ENCODE measurements at places on chromosomes 11 and 22.

DNA sequence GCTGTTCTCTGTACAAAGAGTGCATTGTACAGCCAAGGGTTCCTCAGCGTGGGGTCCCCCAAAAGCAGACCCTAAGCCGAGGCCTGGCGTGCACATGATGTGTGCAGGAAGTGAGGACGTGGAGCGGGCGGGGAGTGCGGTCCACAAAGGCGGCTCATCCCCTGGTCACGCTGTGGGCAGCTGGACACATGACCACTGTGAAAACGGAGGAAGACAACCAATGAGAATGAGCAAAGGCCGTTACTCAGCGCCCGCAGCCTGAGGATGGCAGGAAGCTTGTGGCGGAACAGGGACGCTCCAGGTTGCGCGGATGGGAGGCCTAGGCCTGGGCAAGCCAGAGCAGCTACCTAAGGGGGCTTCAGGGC is 1263.7 kb downstream of the BRD1 start:
- H3K4me3 ChIP-seq = no peak overlapping the region
- no peaks in the 10 kb centered on the region for H3K36me3 ChIP-seq
- H3K4me1 ChIP-seq = peaks cover 7% of the 10 kb centered on the region
- H3K27me3 ChIP-seq = peaks cover 3% of the 10 kb centered on the region
- H3K27ac ChIP-seq = no peak overlapping the region

DNA sequence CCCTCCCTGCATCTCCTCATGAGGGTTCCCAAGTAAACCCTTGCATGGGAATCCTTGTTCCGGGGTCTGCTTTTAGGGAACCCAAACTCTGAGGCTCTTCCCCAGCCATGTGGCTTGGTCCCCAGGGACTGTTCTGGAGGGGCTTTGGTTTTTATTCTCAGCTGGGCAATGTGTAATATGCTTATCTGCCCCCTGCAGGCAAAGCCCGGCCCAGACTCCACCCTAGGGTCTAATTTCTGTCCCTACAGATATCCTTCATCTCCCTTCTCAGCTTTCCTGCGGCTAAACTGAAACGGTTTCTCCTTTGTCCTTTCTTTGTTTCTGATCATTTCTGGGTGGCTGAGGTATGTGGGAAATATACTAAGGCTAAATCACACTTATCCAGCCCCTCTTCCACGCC is 37.1 kb downstream of the TST start:
- peaks cover 43% of the 10 kb centered on the region for H3K27me3 ChIP-seq
- DNase-seq = no peak
- H3K4me3 ChIP-seq = no peak overlapping the region
- peaks cover 5% of the 10 kb centered on the region for H3K4me1 ChIP-seq

DNA sequence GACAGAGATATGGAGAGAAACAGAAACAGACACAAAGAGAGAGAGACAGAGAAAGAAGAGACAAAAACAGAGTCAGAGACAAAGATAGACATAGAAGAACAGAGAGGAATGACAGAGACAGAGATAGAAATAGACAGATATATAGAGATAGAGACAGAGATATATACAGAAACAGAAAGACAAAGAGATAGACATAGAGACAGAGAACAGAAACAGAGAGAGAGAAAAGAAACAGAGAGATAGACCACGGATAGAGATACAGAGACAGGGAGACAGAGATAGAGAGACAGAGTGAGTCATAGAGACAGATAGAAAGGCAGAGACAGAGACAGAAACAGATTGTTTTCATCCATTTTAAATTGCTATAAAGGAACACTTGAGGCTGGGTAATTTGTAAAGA is 12.3 kb upstream of the MPEG1 start:
- H3K4me1 ChIP-seq = no peaks in the 10 kb centered on the region
- DNase-seq = no peak
- no peaks in the 10 kb centered on the region for H3K36me3 ChIP-seq
- peaks cover 5% of the 10 kb centered on the region for H3K27me3 ChIP-seq
- H3K4me3 ChIP-seq = no peak overlapping the region

DNA sequence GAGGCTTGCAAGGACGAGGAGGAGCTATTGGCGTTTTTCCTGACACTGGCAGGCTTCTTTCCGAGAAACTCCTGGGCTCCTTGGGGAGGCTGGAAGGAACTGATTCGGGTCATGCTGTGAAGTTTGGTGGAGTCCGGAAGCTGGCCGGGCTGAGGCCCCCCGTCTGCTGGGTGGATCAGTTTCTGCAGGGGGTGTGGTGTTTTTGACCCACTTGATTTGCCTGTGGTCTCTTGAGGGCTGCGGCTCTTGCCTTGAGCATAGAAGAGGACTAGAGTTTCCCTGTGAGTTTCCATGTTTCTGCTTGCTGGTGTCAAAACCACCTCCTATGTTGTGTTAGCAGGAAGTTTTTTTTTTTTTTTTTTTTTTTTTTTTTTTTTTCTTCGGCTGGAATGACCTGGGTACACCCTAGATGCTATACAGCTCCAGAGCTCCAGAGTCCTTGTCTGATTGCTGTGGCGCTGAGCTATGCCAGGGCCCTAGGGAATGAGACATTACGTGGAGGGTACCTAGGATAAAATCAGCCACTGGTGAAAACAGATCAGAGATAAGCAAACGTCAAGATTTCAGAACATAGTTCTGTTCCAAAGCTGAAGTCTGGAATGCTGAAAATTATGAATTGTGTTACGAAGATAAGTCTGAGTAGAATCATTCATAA is 728 bp downstream of the TBC1D22A start:
- no peaks in the 10 kb centered on the region for H3K36me3 ChIP-seq
- peak overlapping the region; percentile 98 for H3K4me3 ChIP-seq
